ENCODE measurements at places on chromosomes 6 and 20.

GRCh38 chr6:3770023-3770720, 18.7 kb upstream of the PXDC1 start:
- DNase-seq, result no peak

- DNase-seq, result no peak
These were observed 6.6 kb downstream of the TRIM15 start for GRCh38 chr6:30169658-30170614.

DNA sequence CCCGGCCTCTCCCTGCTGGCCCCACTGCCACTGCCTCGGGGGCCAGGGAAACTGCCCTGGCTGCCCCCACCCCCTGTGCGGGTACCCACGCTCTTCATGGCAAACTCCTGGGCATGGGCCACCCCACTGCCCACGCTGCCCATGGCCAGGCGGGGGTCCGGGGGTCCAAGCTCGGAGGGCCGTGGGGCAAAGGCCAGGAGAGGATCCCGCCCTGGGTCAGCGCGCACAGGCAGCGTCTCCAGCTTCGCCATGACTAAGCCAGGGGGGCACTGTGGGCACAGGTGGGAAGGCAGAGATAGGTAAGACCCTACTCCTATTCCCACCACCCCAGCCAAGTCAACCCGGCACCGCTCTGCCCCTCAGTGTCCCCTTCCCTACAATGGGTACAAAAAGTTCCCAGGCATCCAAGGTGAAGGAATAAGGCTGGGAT, 6.4 kb downstream of the LZTS3 start:
- no peak for DNase-seq

GRCh38 chr6:22025468-22026163, 271.2 kb downstream of the PRL start:
- no peak for DNase-seq

- no peak for DNase-seq
These were observed 1112.3 kb upstream of the CITED2 start for GRCh38 chr6:140486450-140487361.

- DNase-seq, result no peak
These were observed 69.3 kb upstream of the IER3 start for GRCh38 chr6:30813631-30814145.

- DNase-seq, result no peak
These were observed 71.1 kb upstream of the THEMIS start for GRCh38 chr6:127971945-127972391.

DNA sequence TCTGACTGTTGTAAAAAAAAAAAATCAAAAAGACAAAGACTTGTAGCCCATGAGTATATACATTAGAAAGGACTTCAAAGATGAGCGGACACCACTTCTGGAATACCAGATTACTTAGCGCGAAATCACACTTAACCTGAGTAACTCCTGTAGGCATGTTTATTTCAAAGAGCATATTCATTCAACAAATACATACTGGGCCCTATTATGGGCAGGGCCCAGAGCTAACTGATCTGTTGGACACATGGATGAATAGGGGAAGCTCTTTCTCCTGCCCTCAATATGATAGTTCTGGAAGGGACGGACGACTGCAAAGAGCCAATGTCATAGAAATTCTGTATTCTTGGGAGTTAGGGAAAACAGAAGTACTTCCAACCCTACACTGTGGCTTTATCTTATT, 12.3 kb downstream of the MAN1A1 start:
- no peak for DNase-seq

DNA sequence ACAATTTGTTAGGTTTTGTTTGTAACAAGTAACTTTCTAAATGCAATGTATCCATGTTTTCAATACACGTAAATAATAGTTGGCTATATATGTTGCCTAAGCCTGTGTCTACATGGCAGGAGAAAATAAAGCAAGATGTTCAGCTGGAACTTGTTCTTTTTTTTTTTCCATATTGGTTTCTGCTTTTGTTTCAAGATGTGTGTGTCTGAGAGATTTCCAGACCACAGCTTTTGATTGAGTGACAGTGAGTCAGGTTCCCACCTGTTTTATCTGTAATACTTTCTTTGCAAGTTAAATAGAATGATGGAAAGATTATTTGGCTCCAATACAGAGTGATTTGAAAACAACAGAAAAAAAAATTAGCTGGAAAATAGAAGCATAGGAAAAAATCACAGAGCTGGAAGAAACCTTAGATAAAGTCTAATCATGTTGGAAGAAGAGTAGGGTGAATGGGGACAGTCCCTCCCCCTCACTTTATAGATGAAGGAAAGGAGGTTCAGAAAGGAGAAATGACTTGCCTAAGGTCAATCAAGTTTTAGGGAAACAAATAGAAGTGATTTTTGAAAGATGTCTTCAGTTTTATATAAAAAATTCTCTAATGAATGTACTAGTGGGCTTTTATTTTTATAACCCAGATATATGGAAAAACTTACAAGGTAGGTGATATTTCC, 150.9 kb upstream of the STMND1 start:
- no peak for DNase-seq

DNA sequence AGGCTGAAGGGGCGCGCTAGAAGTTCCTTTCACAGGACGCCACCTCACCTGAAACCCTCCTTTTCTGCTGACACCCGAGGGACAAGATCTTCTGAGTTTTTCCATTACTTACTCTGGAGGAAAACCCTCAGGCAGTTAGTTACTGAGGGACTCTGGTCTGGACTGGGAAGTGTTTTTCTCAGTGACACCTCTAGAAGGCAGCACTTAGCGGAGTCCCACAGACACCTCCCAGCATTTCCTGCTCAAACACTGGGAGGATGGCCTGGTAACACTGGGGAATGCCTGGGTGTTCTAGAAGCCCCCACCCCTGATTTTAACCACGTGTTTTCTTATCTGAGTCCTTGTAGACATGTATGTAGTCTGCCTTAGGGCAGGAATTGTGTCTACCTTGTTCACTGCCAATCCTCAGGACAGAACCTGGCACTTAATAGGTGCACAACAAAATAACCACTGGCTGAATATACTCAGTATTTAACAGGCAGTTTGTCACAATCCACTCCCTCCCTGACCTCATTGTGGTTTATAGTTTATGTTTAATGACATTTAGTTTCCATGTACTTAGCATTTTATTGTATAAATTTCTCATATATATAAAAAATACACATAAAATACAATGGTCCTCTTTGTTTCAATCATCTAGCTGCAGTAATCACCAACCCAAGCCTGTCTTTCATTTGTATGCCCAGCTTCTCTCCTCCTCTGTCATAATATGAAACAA, 4.8 kb downstream of the GSTA3 start:
- DNase-seq, result no peak

- no peak for DNase-seq
These were observed 213.4 kb downstream of the BMP7 start for GRCh38 chr20:57053067-57053466.

DNA sequence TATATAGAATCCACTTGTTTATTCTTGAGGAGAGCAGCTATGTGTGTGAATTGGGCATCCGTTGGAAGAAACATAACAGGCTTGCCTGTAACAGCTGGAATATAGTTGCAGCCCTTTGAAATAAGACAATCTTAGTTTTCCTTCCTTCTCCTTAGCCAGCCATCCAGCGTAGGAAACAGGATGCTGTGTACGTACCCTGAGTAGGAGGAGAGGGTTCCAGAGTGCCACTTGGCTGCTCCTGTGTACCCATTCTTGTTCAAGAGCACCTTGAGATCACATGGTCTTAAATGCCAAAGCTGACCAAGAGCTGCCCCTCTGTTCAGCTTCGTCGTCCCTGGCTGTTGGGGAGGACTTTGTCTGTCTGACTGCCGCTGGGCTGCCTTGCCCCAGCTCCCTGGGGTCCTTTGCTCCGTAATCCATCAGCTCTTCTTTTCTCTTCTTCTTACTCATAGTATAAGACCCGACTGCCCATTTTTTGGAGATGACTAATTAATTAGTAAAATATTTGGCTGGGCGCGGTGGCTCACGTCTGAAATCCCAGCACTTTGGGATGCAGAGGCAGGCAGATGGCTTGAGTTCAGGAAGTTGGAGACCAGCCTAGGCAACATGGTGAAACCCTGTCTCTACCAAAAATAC, 49.0 kb downstream of the RREB1 start:
- no peak for DNase-seq

- DNase-seq, result no peak
These were observed 14.5 kb upstream of the TMEM170B start for GRCh38 chr6:11522812-11523605.

DNA sequence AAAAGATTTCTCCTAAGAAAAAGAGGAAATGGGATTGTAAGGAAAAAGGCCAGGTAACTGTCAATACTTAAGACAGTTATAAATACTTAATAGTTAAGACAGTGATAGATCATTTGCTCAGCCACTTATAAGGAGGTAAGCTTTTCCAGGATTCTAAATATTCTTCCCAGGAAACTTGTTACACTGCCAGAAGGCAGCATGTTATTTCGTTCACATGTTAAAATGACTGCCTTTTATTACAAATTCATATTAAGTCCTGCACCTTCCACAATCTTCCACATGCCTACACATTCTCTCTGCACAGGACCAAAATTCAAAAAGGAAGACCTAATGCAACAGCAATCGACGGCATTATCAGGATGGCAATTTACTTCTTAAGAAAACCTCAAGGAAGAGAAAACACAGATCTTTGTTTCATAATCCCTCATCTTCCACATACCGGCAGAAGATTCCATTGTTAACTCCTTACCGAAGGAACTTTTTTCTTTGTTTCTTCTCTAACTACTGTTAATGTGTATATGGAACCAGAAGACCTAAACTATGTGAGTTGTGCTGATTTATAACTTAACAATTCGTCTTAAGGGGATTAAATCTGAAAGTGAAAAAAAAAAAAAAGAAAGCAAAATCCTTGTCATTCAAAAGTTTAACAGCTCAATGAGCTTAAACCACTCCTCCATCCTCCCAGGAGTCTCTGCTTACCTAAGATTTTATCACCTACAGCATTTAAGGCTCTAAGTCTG, 799 bp downstream of the TAAR2 start:
- no peak for DNase-seq

DNA sequence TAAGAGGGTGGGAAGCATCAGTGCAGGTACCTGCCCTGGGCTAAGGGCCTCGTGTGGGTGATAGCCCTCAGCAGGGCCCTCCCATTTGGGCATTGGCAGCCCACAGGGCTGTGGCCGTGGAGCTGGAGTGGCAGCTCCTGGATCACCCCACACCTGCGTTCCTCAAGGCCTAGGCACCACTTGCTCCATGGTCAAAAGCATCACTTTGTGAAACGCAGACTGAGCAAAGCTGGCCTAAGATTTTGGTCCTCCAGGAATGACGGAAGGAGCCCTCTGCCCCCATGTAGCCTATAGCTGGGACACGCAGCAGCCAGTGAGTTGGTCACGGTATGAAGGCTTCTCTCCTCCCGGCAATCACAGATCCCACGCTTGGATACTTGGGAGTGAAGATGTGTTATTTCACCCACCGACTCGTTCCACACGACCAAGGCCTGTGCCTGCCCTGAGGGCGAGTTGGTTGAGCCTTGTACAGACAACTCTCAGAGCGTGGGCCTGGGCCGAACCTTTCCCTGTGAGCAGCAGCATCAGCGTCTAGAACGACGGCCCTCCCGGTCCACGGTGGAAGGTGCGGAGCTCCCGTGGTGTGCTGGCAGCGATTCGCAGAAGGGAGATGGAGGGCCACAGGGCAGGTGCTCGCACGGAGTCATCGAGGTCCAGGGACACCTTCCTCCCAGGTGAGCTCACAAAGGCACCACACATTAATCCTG, 39.7 kb downstream of the THBS2 start:
- DNase-seq, result no peak

GRCh38 chr6:150534553-150534952, 65.1 kb upstream of the PLEKHG1 start:
- no peak for DNase-seq

DNA sequence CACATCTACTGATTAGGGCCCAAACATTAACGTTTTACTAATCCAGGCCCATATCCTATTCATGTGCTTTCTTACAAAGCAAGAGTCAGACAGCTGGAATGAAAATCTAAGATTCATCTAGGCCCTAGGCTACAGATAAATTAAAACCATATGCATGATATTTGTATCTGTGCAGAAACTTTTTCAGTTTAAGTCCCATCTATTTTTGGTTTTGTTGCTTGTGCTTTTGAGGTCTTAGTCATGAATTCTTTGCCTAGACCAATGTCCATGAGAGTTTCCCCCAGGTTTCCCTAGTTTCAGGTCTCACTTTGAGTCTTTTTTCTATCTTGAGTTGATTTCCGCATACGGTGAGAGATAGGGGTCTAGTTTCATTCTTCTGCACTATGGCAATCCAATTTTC, 20.2 kb downstream of the ADNP start:
- DNase-seq, result no peak

Data from anterior cingulate cortex (tissue), 58 donors.